Stimulated activated CD4-positive, alpha-beta T cell treated with anti-CD3 and anti-CD28 coated beads, Interleukin-4, amount 100 ng/mL, for 48 hours (primary cell): ENCODE measurements at places on chromosomes 3 and 15.

GRCh38 chr15:69720536-69720935, 267.9 kb downstream of the RPLP1 start:
- DNase-seq: no peak

GRCh38 chr3:129553171-129553570, 10.2 kb downstream of the H1-8 start:
- no peak for DNase-seq

- DNase-seq: no peak
Observed at GRCh38 chr3:35932995-35933394, 293.7 kb downstream of the ARPP21 start.

GRCh38 chr3:122077293-122078234, 22.4 kb downstream of the CD86 start:
- DNase-seq: no peak

- DNase-seq: no peak
Observed at GRCh38 chr3:122510878-122511535, 3.7 kb downstream of the KPNA1 start.

DNA sequence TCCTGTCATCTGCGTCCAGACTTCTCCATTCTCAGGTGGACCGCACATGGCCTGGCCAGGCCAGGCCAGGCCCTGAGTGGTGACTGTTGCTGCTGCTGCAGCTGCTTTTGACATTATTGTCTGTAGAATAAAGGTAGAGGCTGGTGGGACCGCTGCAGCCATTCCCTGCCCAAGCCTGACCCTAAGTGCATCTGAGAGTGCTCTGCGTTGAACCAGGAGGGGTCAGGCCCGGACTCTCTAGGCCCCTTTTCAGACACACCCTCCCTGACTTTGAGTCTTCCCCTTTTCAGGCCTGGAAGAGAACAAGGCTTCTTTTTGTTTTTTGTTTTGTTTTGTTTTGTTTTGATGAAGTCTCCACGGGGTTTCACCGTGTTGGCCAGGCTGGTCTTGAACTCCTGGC, 54.6 kb upstream of the FLNB start:
- DNase-seq: no peak

- no peak for DNase-seq
Observed at GRCh38 chr3:155441026-155441425, 147.5 kb upstream of the STRIT1 start.

GRCh38 chr3:124818398-124819091, 68.6 kb downstream of the ITGB5 start:
- no peak for DNase-seq

- no peak for DNase-seq
Observed at GRCh38 chr3:98602078-98602678, 8.8 kb upstream of the CPOX start.

- DNase-seq: no peak
Observed at GRCh38 chr15:63025460-63025859, 17.1 kb upstream of the TPM1 start.

GRCh38 chr3:118754406-118755252, 280.0 kb downstream of the IGSF11 start:
- no peak for DNase-seq

DNA sequence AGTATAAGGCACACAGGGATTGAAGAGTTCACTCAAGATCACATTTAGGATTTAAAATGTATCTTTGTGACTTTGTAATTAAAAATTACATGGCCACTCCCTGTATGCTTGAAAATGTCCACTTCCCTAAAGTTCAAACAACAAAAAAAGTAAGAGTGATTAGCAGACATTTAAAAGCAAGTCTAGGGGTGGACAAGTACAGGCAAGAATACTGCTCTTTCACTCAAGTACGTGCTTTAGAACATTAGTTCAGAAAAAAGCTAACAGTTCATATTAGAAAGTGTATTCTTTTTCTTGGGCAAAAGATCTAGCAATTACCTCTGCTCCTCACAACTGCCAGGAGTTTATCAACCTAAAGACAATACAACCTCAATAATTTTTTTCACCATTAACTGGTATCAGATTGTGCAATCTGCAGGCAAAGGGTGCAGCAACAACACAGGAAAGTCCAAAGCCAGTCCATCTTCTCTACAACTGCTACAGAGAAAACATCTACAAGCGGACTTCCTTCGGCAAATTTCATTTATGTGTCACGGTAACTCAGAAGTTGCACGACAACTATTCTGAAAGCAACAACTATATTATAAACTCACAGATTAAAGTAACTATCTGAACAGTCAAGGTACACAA, 18.1 kb downstream of the CHSY1 start:
- DNase-seq: no peak

- DNase-seq: no peak
Observed at GRCh38 chr3:53250453-53250852, 5.4 kb downstream of the TKT start.

- no peak for DNase-seq
Observed at GRCh38 chr3:58041826-58042324, 33.7 kb downstream of the FLNB start.

- no peak for DNase-seq
Observed at GRCh38 chr3:49013113-49013737, 5.2 kb downstream of the DALRD3 start.

DNA sequence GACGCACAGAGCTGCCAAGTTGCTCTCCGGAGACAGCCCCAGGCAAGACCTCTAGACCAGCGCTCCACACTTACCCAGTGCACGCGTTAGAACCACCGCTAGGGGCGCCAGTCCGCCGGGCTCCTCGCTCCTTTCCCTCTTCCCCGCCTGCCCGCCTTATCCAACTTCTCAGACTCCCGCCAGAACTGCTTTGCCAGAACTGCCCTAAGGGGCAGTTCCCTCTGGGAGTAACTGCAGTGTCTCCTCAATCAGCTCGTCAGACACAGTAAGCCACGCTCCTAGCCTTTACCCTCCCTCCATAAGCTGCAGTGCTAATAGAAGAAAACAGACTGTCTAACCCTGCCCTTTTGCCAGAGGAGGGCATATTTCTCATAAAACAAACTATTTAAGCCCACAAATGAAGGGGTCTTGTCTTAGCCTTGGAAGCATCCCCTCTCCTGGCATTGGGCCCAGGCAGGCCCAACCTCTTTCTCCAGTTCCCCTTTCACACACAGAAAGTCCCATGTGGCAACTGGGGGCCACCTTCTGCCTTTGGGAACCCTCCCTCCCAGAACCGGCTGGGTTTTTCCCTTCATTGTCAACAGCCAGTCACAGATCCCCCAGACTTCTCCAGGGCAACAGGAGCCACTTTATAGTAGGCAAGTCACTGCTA, 3.7 kb downstream of the BMF start:
- DNase-seq: peak; percentile 82

- DNase-seq: no peak
Observed at GRCh38 chr3:40911264-40911663, 288.0 kb upstream of the CTNNB1 start.
